Stimulated activated CD8-positive, alpha-beta memory T cell treated with anti-CD3 and anti-CD28 coated beads, Interleukin-7, amount 100 ng/mL, for 1 hour (primary cell): ENCODE measurements at places on chromosomes 3 and 15.

DNA sequence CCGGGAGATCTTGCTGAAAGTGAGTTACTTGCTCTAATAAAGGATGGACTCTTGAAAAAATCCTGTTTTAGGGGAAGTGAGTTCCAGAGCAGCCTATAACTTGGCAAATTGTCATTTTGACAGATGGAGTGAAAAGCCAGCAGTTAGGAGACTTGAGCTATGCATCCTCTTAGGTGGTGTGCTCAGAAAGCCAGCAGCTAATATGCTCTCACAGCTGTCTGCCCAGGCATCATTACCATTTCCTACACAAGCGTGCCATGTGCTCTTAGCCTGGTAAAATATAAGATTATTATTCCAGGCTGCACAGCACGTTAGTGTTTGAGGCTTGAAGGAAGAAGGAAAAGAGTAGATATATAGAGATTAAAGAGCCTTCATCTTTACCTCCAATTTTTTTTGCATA lies 151.0 kb downstream of the CHL1 start:
- no peak for DNase-seq

DNA sequence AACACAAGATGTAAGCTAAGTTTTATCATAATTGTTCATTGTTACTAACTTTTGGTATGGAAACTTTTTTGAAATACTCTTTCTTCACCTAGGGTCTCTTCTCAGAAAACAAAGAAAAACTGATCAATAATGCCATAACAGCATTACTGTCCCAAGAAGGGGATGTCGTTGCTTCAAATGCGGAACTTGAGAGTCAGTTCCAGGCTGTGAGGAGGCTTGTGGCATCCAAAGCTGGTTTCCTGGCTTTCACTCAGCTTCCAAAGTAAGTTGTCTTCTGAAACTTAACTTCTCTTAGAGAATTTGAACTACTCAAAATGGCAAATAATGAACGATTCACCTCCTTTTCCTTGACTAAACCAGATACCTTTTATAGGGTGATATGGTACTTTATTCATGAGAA lies 39.3 kb downstream of the DNAJC13 start:
- DNase-seq, result no peak

- DNase-seq, result no peak
Measured at GRCh38 chr15:66502491-66502890, 2.2 kb downstream of the RPL4 start.

- no peak for DNase-seq
Measured at GRCh38 chr3:98893740-98894139, 7.8 kb downstream of the DCBLD2 start.

DNA sequence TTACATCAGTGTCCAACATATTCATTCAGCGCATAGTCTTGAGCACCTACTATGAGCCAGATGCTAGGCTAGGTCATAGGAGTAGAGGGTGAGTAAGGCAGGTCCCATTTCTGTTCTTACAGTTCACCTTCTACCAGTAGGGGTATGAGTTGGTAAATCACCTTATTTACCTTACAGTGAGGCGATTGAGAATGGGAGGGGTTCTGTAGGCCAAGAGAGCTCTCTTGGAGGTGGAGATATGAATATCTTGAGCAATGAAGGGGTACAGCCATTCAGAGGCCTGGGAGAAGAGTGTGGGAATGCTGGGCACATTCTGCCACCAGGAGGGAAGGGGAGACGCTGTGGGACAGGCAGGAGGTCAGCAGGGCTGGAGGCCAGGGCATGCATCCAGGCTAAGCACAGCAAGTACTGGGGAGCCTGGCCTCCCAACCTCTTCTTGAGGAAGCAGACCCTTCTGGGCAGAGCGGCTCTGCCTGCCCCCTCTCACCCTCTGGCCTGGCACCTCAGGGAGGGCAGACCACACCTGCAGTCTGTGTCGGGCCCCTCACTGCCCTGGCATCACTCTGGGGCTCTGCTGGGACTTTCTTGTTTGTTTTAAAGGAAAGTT lies 123.4 kb downstream of the EEFSEC start:
- DNase-seq, result no peak

DNA sequence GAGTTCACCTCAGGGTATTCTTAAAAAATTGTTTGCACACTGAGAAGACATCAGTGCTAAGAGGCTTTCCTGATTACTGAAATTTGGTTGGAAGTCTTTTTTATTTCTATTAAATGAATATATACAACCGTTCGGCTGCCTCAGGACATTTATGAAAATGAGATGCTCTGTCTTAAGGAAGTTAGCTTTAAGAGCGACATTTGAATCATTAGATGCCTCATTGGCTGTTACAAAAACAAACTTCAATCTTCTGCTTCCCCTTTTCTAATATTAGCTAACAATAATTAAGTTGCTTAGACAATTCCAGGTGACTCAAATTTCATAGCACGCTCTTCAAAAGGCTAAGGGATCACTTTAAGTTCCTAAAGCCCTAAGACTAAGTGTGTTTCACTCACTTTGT lies 673.7 kb downstream of the FHIT start:
- no peak for DNase-seq

DNA sequence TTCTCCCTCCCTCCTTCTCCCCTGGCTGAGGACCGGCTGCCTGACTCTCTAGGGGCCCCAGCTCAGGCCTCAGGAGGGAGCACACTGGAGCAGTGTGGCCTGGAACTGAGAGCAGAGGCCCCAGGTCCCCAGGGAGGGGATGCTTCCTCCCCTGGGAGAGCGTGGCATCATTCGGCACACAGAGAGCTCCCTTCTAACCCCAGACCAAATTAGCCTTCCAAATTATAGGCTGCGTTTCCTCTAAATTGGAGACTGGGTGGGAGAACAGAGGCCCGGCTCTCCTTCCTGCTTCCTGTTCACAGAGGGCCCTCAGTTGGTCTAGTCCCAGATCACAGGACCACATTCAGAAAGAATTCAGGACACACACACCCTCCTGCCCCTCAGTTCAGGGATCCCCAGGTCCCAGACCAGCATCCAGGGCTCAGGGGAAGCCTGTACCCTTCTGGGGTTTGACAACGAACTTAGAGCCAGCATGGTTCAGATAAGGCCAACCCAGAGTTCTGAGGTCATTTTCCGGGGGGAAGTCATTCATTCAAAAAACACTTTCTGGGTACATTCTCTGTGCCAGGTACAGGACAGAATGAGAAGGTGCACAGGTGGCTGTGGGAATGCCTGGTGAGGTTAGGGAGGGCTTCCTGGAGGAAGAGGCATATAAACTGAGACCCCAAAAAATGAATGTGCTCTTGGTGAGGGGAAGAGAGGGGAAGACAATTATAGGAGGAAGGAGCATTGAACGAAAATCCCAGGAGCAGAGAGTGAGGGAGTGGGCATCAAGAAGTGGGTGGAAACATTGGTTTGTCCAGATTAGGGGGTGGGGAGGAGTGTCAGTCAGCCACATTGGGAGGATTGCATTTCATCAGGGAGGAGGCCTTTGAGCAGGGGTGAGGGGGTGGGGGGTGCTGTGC lies 28.4 kb upstream of the RPL29 start:
- no peak for DNase-seq

DNA sequence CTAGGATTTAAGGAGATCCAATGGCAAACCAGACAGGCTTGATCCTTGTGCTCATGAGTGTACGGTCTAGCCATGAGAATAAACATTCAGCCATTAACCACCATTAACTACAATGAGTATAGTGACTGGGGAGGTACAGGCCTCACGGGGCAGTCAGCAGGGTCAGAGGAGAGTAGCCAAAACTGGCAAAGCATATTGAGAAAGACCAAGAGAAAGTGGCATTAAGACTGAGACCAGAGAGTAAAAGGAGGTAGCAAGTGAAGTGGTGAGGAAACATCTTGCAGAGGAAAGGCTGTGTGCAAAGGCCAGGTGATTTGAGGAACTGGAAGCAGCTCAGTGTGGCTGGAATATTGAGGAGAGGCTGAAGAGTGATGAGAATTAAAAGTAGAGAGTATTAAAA lies 407.2 kb upstream of the LMCD1 start:
- no peak for DNase-seq

GRCh38 chr3:167493244-167493643 lies 19.4 kb upstream of the SERPINI2 start:
- DNase-seq, result no peak

DNA sequence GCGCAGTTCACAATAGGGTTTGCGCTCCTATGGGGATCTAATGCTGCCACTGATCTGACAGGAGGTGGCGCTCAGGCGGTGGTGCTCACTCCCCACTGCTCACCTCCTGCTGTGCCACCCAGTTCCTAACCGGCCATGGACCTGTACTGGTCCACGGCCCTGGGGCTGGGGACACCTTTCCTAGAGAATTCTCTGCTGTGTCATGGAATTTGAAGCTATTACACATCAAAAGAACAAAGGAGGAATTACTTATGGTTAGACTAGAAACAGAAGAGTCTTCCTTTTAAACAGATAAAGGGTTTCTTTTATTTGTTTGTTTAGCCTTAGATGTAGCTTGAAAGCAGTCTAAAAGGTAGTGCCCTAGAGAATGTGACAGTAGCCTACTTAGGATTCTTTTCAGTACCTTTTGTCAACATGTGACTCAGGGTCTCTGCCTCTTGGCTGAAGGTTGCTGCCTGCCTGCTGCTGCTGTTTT lies 50.3 kb downstream of the PAK2 start:
- no peak for DNase-seq

GRCh38 chr3:22334996-22335395 lies 584.0 kb upstream of the ZNF385D start:
- DNase-seq, result no peak

GRCh38 chr15:94258246-94258645 lies 26.9 kb downstream of the MCTP2 start:
- DNase-seq, result no peak

- no peak for DNase-seq
Measured at GRCh38 chr3:27826448-27826847, 104.3 kb upstream of the EOMES start.

DNA sequence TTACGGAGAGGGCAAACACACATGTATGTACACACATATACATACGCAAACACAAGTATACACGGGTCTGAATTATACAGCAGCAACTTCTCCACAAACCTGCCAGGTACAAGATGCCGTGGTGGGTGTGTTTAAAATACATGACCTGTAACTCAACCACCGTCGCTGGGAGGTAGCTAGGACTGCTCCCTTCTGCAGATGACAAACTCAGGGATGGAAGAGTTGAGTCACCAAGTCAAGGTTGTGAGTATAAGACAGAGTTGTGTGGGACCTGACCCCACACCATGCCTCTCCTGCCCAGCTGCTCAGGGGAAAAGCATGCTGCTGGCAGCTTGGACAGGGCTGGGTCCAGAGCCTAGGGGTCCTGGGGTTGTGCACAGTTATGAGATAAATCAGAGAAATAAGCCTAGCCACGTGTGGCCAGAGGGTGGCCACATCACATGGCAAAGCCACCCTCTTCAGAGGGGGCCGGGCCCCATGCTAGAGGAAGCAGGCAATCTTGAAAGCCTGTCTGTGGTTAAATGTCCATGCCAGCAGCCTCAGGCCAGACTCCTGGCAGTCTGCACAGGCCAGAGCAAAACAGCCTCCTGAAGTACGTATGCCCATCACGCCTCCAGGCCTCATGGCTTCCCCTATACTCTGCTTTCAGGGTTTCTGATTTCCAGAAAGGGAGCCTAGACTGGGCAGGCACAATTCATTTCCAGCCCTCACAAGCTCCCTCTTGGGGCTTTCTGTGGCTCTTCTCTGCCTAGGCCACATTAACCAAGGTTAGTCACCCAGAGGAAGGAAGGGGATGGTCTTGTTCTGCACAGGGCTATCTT lies 107.7 kb upstream of the RPL32 start:
- no peak for DNase-seq

DNA sequence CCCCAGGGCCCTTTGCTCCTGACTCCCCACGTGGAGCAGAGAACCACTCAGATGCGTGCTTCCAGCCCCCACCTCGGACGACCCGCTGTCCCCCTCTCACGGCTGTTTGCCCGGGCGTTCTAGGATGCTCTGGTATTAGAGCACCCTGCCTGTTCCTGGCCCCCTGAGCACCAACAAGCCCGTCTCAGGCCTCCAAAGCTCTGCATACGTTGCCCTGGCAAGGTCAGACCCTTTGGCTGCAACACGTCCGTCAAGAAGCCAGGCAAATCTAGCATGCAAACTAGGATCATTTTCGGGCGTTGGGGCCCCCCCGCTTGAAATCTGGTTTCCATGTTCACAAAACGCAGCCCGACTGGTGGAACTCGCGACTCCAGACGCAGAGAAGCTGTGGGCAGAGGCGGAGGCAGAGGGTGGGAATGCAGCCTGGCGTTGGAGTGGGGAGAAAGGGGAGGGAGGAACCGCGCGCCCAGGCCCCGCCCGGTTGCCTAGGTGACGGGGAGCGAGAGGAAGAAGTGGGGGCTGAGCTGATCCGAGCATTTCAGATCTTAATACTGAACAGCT lies 86.2 kb upstream of the PIAS1 start:
- no peak for DNase-seq

DNA sequence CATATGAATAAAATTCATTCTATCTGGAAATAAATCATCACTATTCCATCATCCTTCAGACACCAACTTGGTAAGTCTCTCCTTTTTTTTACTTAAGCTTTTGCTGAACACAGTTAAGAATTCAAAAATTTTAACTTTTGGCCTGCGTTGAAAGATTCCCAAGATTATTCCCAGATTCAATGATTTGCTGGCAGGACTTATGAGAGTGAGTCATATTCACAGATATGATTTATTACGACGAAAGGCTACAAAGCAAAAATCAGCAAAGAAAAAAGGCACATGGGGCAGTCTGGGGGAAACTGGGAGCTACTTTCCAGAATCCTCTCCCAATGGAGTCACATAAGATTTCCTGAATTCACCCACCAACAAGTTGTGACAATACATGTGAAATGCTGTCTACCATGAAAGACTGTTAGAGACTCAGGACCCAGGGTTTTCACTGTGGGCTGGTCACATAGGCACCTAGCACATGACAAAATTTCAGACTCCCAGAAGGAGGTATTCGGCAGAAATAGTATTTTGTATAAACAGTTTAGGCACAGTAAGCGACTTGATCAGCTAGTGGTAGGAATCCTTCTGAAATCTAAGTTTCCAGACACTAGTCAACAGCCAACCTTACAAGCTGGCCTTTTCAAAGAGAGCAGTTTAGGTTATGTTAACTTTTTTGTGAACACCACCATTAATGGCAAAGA lies 82.1 kb downstream of the DLG1 start:
- no peak for DNase-seq

GRCh38 chr15:48392356-48392755 lies 61.1 kb downstream of the DUT start:
- DNase-seq, result no peak

DNA sequence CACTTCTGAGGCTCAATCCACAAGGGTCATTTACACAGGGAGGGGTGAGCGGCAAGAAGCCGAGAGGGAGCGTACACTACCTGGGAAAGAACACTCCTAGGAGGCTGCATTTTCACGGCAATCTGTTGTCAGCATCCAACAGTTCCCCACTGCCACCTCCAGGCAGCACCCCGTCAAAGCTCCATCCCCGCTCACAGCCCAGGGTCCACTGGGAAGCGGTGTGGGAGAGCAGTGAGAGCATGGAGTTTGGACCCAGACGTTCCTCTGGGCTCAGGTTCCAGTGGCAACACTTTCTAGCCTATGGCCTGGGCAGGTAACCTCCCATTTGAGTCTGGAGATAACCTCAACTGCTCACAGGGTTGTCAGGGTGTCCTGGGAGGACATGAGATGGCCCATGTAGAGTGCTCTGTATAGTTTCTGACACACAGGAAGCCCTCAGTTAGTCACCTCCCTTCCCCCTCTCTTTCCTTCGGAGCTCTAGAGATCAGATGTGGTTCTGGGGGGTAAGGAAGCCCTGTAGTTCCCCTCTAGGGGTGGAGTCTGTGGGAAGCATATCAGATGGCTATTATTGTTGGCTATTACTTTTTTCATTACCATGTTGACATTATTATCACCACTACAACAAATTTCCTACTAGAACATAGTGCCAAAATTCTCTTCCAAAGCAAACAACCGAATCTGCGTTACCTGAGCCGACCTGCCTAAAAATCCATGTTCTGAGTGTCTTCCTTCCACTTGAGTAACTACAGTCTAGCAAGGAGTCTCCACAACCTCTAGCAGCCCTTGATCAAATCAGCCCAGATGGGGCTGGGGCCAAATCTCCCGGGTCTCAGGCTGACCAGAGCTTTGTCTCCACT lies 29.1 kb downstream of the RUVBL1 start:
- DNase-seq, result no peak
